NCI-H69 (cell line): ENCODE measurements at places on chromosomes 7 and 10.

DNA sequence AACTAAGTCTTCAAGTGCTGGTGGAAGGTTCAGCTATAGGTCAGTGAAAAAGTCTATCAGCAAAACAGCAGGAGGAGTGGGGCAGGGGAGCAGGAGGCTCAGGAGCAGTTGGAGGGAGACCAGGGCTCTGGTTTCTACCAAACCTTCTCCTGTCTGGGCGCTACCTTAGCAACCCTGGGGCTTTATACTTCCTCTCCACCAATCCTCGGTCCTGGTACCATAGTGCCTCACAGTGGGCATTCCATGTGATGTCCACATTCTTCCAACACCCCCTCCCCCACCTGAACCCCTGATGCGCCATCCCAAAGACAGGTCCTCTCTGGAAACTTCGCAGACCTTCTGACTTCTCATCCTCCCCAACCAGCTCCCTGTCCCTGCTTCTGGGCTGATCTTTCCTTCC is 25.3 kb upstream of the ACSM6 start:
- no peak for DNase-seq

GRCh38 chr10:3757250-3757637 is 27.8 kb downstream of the KLF6 start:
- no peak for DNase-seq

DNA sequence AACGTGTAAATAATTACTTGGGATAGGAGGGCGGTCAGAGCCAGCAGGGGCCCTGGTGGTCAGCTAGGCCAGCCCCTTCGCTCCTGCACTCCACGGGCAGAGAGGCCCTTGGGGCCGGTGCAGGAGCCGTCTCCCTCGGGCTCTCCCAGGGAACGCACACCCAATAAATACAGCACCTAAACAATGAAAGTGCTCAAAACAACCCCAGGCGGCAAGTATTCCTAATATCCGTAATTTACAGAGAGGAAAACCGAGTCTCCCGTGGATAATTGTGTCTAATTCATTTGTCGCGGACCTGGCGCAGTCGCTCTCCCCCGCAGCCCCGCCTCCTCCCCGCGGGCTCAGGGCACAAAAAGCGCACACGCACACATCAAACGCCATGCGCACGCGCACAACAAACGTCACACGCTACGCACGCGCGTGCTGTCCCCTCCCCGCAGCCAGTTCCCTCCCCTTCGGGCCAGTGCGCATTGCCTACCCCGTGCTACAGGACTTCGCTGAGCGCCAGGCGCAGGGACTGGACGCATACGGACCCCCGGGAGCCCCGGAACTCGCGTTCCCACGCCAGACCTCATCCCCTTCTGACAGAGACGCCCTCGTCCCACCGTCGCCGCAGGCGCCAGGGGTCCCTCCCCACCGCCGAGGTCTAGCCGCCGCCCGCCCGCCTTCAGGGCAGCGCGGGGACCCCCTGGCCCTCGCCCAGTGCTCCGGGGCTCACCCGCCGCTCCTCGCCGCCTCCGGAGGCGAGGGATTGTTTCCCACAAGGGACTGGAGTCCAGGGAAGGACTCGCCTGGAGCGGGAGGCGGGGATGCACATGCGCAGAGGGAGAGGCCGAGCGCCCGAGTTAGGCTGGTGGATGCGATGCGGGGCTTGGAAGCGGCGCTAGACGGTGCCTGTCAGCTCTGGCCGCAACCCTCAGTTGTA is at the start of gene ZNF248:
Gene ZNF248 (minus strand): TSS at position 324 of the 925 bp plus-strand sequence. CDS start 1,300 bp downstream, outside the sequence.
- peak; percentile 94 for DNase-seq

DNA sequence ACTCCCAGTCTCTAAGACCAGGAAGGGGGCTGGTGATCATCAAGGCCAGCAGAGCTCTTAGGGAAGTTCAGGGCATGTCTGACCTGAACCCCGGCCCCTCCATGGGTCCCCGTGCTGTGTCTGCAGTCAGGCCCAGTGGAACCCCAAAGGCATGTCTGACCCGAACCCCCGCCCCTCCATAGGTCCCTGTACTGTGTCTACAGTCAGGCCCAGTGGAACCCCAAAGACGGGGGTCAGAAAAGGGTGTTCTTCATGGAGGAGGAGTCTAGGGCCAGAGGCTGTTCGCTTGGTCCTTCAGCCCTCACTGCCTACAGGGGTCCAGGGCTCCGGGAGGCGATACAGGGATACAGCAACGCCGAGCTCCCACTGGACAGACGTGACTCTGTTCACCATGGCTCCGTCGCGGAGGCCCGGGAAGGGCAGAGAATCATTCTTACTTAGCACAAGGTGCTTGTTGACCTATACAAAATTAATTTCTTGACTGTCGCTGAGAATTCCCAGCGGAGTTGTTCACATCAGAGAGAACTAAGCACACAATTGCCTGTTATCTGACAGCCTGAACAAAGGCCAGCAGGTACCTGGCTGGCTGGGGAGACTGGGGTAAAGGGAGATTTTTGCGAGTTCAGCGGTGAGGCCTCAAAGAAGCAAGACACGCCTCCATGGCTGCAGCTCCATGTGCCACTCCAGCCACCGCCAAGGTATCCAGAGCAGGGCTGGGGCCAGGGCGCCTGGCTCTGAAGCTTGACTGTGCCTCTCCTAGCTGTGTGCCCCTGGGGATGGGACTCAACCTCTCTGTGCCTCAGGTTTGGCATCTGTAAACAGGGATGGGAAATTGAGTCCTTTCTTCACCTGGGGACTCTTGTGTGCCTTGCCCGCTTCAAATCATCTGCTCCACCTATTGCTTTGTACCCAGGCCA is 26.8 kb downstream of the EN2 start:
- no peak for DNase-seq

- no peak for DNase-seq
Observed at GRCh38 chr7:155722118-155722517, 77.7 kb downstream of the RBM33 start.

DNA sequence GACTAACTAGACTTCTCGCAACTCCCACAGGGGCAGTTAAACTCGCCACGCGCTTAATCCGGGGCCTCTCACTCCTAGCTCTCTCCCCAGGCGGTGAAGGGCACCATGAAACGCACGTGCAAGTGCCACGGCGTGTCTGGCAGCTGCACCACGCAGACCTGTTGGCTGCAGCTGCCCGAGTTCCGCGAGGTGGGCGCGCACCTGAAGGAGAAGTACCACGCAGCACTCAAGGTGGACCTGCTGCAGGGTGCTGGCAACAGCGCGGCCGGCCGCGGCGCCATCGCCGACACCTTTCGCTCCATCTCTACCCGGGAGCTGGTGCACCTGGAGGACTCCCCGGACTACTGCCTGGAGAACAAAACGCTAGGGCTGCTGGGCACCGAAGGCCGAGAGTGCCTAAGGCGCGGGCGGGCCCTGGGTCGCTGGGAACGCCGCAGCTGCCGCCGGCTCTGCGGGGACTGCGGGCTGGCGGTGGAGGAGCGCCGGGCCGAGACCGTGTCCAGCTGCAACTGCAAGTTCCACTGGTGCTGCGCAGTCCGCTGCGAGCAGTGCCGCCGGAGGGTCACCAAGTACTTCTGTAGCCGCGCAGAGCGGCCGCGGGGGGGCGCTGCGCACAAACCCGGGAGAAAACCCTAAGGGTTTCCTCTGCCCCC is 19.5 kb downstream of the WNT8B start:
- peak; percentile 73 for DNase-seq

DNA sequence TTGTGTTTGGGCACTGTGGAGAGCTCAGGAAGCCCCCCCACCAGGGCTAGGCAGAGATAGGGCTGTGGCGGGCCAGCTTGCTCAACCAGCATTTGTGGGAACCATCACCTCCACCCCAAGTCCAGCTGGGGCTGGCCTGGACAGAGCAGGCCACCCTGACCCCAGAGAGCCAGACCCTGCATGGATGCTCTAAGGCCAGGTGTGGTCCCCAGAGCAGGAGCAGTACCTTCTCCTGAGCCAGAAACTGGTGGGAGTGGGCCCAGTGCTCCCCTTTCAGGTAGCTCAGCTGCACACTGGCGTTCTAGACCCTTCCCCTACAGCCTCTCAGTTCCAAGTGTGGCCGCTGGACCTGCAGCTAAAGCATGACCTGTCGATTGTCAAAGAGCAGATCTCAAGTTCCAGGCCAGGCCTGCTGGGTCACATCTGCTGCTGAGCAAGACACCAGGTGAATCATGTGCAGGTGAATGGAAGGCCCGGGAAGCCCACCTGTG is 57.2 kb downstream of the RASGEF1A start:
- DNase-seq = no peak

DNA sequence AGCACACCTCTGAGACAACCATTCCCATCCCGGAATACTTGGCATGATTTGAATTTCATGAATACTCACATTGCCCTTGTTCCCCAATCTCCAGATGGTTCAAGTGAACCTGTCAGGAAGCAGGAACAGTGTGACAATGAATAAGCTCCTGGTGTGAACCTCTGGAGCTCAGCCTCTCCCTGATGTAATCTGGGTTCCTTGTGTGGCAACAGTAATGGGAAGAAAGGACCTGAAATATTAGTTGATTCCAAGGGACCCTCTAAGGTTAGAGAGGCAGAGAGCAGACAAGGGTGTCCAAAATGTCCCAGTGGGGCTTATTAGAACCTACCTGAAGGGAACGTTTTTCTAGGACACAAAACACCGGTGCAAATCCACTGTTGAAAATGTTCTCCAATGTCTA is 8.5 kb downstream of the OR2A7 start:
- no peak for DNase-seq

GRCh38 chr7:154546946-154547587 is 455.9 kb downstream of the PAXIP1 start:
- DNase-seq = no peak

GRCh38 chr7:45566386-45566785 is 7.8 kb upstream of the ADCY1 start:
- DNase-seq = no peak

DNA sequence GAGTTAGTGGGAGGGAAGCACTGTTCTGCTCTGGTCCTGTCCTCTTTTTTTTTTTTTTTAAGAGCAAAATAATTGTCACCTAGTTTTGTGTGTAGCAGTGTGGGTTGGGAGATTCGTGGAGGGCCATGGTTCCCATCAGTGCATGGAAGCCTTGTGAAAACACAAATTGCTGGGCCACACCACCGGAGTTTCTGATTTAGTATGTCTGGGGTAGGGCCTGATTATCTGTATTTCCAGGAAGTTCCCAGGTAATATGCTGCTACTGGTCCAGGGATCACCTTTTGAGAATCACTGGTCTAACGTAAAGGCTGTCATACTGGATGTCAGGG is 191.3 kb downstream of the GATA3 start:
- no peak for DNase-seq

DNA sequence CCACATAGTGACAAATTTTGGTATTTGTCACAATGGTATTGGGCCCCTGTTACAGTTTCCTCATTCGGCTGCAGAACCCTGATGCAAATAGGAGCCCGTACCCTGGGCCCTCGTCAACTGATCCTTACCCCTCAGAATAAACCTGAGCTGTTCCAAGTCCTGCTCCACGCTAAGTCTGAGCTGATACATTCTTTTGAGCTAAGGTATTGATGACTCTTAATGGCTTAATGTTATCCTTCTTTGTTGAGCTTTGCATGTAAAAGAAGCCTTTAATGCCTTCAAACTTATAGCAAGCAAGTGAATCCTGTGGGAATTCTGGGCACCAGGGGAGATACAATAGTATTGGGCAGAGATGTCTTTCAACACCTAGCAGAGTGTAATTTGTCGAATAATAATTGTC is 31.8 kb downstream of the GATA3 start:
- no peak for DNase-seq

DNA sequence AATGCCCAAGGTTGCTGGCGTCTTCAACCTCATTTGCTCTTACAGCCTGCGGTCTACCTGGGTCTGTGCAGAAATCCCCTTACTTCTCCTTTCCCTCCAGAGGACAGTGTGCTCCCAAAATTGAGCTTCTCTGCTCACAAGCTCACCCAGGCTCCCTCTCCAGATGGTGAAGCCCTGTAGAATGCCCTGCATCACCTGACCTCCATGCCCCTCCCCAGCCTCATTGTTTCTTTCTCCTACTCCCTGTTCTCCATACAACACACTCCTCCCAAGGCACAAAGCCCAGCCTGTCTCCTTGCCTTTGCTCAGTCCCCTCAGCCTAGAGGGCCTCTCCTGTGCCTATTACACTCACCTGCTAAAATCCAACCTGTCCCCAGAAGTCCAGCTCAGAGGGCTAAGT is 3.5 kb downstream of the CRHR2 start:
- peak; percentile 77 for DNase-seq

DNA sequence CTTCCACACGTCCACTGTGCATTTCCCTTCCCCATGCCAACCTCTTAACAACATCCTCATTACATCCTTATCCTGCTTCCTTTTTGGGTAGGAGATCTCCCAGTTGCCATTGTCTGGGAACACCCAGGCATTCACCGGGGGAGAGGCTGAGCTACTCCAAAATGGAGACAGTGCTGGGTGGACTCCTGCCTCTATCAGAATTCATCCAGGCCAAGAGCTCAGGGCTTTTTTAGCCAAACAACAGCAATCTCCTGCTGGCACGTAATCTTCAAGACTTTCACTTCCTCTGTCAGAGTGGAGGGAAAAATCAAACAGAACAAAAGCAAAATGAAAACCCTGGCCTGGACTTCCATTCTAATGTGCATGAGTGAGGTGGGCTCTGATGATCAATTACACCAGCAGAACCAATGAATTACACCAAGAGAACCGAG is 245.0 kb downstream of the PRPF18 start:
- peak; percentile 7 for DNase-seq

DNA sequence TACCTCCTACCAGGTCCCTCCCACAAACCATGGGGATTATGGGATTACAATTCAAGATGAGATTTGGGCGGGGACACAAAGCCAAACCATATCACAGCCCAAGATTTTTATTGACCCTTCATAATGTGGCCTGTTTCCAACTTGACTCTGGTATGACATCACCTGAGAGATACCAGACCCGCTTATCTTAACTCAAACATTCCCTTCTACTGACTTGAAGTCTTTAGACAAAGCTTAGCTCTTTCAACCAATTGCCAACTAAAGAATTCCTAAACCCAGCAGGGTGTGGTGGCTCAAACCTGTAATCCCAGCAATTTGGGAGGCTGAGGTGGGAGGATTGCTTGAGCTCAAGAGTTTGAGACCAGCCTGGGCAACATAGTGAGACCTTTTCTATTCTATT is 67.9 kb downstream of the CLRN3 start:
- no peak for DNase-seq

GRCh38 chr7:97307521-97308108 is 190.1 kb downstream of the SDHAF3 start:
- DNase-seq = no peak

DNA sequence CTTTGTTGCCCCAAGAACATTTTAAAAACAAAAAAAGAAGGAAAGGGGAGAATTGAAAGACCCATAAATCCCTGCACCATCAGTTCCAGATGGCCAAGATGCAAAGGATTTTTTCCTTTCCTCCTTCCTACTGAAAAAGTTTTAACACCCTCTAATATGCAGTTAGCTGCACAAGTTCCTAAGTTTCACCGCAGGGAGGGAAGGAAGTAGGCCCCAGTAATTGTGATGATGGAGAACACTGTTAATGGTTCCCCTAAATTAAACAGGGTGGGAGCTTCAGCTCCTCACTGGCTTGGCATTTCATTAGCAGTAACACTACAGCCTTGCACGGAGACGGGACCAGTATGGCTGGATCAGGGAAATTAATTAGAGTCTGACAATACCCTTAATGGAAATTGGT is 63.7 kb upstream of the PPIF start:
- DNase-seq = no peak

- no peak for DNase-seq
Observed at GRCh38 chr10:50044941-50045664, 22.7 kb upstream of the WASHC2A start.

GRCh38 chr10:112243713-112244112 is 39.5 kb upstream of the TECTB start:
- DNase-seq = no peak
